ENCODE measurements at places on chromosomes 12 and 14. TPM values are rescaled to one million over a fixed set of nuclear protein-coding genes. Genes with fewer than 3 reads are reported as not detected.

The PLEKHG7 gene
- not detected for total RNA-seq

The ZNF219 gene
- total RNA-seq: 11.2 TPM

The CNTN1 gene
- not detected for total RNA-seq

DNA sequence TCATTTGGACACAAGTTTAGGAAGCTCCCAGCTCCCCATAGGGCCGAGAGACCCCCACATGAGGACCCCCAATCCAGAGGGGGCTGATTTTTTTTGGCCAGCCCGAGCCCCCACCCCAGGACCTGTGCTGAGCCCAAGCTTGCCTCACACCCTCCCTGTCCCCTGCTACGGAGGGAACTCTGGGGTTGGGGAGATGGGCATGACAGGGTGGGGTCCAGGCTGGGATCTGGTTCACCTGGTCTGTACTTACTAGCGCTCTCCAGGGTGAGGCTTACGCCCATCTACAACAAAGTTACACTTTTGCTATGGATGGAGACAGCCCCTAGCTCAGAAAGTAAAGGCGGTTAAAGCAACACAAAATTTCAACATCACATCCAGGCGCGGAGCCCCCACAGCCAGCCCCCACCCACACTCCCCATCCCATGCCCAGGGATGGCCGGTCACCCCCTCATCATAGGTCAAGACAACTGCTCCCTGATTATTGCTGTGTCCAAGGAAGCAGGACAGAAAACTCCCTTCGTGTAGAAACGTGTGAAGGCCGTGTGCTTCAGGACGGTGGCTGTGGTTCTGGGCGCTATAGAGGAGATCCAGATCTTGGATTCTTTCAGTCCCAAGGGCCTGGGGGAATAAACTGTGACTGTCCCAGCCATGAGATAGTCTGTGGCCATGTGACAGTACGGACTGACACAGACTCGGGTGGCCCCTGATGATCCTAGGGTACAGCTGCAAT, 10.7 kb downstream of the SLC25A29 start:
- no peak overlapping the region for H3K4me3 ChIP-seq
- no peaks in the 10 kb centered on the region for H3K36me3 ChIP-seq
- H3K27me3 ChIP-seq: no peaks in the 10 kb centered on the region
- H3K4me1 ChIP-seq: no peaks in the 10 kb centered on the region
- DNase-seq: no peak

DNA sequence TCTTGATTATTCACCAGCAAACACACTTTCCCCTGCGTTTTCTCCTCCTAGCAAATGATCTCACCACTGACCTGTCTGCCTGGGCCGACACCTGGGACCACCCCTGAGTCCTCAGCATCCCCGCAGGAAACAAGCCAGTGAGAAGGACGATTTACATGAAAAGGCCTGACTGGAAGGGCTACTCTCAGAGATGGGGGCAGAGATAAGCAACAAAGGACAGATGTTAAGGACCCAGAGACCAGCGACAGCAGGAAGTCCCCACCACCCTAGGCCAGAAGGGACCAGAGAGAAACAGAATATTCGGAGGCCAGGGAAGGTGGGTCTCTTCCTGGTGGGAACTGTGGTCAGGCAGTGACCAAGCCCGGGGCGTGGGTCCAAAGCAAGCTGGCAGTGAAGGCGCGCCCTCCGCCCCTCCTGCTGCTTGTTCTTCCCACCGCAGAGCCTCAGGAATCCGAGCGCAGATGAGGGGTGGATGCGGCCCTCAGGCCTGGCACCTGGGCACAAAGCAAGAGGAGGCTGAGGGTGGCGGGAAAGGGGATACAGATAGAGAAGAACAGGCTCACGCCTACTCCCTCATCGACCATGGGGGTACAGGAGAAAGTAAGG, 55.8 kb downstream of the STX2 start:
- no peak overlapping the region for H3K4me3 ChIP-seq
- H3K36me3 ChIP-seq: peaks cover 16% of the 10 kb centered on the region
- no peak for DNase-seq
- no peaks in the 10 kb centered on the region for H3K4me1 ChIP-seq
- no peak overlapping the region for H3K27ac ChIP-seq
- peaks cover 6% of the 10 kb centered on the region for H3K27me3 ChIP-seq

- no peaks in the 10 kb centered on the region for H3K27me3 ChIP-seq
- H3K27ac ChIP-seq: no peak overlapping the region
- no peak for DNase-seq
- H3K4me3 ChIP-seq: no peak overlapping the region
Measured at GRCh38 chr14:68015356-68016254, 196.0 kb downstream of the RAD51B start.

DNA sequence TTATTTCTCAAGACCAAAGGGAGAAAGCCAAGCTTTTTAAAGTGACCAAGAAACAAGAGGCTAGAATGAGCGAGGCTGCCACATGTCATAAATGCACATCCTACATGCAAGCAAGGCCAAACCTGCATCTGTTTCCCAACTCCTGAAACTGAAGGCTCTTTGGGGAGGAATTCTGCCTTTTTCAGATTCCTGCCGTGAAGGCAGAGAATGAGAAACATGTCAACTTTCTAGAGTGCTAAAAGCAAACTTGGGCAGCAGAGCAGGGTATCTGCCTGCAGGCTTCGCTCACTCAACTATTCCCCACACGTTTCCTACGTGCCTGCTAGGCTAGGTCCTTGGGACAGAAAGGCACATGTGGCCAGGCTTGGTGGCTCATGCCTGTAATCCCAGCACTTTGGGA, 15.2 kb downstream of the DPF3 start:
- H3K27me3 ChIP-seq: no peaks in the 10 kb centered on the region
- DNase-seq: no peak
- H3K27ac ChIP-seq: no peak overlapping the region
- peaks cover 16% of the 10 kb centered on the region for H3K4me1 ChIP-seq

DNA sequence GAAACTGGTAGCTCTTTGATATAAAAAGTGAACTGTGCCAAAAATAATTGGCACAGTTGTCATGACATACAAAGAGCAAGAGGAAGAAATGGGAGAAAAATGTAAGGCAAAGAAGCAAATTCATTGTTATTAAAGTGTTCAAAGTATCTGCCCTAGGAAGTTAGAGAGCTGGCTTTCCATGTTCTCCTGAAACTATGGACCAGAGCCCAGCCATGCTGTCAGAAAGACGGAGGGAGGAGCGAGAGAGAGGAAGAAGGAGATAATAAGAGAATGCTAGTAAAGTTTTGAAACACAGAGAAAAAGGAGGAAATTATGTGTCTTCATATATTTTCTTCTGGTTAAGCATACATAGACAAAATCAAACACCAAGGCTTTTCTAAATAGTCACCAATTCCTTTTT, 78.1 kb upstream of the PELI2 start:
- no peak overlapping the region for H3K27ac ChIP-seq
- no peaks in the 10 kb centered on the region for H3K36me3 ChIP-seq
- peaks cover 28% of the 10 kb centered on the region for H3K27me3 ChIP-seq
- no peak for DNase-seq
- no peaks in the 10 kb centered on the region for H3K4me1 ChIP-seq

- no peak for DNase-seq
- no peak overlapping the region for H3K27ac ChIP-seq
- H3K36me3 ChIP-seq: no peaks in the 10 kb centered on the region
- H3K4me3 ChIP-seq: no peak overlapping the region
- no peaks in the 10 kb centered on the region for H3K4me1 ChIP-seq
Measured at GRCh38 chr12:125744201-125744600, 679.0 kb downstream of the AACS start.

GRCh38 chr12:88334271-88334670, 192.2 kb downstream of the TMTC3 start:
- H3K4me3 ChIP-seq: no peak overlapping the region
- H3K27me3 ChIP-seq: peaks cover 6% of the 10 kb centered on the region
- no peak for DNase-seq
- H3K27ac ChIP-seq: peak overlapping the region; percentile 80
- H3K36me3 ChIP-seq: no peaks in the 10 kb centered on the region

DNA sequence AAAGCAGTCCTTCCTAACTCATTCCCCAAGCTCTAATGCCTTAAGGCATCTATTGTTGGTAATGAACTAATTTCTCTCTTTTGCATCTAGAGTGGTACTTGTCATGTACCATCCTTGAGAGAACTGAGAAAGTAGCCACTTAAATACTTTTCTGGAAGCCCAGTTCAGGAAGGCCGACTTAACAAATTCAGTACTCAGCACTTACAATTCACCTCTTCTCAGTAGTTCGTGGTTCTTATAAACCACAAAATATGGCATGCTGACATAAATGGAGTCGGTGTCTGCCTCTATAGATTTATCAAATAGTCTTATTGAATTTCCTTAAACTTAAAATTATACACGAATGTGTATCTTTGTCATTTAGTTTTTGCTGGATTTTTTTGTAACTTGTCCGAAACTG, 9.4 kb upstream of the COCH start:
- H3K4me3 ChIP-seq: no peak overlapping the region
- DNase-seq: no peak
- H3K4me1 ChIP-seq: peaks cover 5% of the 10 kb centered on the region

DNA sequence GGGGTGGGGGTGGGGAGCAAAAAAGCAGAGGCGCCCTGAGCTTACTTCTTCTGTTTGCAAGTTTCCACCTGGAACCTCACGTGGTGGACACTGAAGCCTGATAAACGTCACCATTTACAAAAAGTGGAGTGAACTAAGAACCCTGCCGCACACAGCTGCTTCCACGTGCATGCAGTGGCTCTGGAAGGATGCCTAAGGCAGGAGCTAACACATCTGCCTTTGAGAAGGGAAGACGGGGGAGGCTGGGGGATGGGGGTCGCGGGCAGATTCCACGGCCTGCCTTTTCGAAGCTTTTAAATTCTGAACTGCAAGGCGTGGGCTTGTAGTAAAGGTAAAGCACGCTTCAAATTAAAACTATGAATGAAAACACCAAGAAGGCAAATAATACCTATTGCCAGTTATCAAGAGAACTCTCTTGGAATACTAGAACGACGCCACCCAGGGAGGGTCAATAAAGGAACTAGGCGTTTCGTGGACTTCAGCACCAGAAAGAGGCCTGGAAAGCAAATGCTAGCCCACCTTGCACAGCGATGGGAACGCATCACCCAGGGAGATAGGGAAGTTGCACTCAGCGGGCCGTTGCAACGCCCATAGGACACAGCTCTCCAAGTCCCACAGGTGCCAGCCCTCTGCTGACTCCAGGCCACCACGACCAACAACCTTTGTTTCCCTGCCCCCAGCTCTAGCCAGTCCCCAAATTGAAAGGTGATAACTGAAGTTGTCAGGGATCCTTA, 61.8 kb downstream of the TESC start:
- peaks cover 14% of the 10 kb centered on the region for H3K27me3 ChIP-seq
- no peaks in the 10 kb centered on the region for H3K36me3 ChIP-seq
- H3K4me3 ChIP-seq: no peak overlapping the region

The MMP17 gene
- total RNA-seq: not detected

The AMHR2 gene
- not detected for total RNA-seq

DNA sequence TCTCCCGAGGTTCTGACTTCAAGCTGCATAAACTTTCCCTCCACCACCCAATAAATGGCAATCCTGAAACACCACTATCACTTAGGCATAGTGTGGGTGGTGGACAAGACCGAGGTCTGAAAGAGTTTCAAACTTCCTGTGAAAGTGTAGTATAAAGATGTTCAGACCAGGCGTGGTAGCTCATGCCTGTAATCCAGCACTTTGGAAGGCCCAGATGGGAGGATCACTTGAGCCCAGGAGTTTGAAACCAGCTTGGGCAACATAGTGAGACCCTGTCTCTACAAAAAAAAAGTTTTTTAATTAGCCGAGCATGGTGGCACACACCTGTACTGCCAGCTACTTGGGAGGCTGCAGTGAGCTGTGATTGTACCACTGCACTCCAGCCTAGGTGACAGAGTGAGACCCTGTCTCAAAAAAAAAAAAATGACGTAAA, 61.9 kb downstream of the CCDC92 start:
- H3K4me3 ChIP-seq: no peak overlapping the region
- H3K27me3 ChIP-seq: peaks cover 7% of the 10 kb centered on the region
- no peak for DNase-seq
- H3K4me1 ChIP-seq: peaks cover 5% of the 10 kb centered on the region

GRCh38 chr14:95544588-95544987, 9.7 kb downstream of the GLRX5 start:
- no peak overlapping the region for H3K4me3 ChIP-seq
- peaks cover 3% of the 10 kb centered on the region for H3K36me3 ChIP-seq
- no peak overlapping the region for H3K27ac ChIP-seq
- no peaks in the 10 kb centered on the region for H3K27me3 ChIP-seq

GRCh38 chr12:119683413-119683812, 15.5 kb downstream of the PRKAB1 start:
- no peak for DNase-seq
- H3K4me3 ChIP-seq: no peak overlapping the region
- no peaks in the 10 kb centered on the region for H3K27me3 ChIP-seq
- H3K27ac ChIP-seq: no peak overlapping the region
- H3K4me1 ChIP-seq: peaks cover 17% of the 10 kb centered on the region

GRCh38 chr14:100738704-100739131, 12.0 kb downstream of the DLK1 start:
- H3K27me3 ChIP-seq: no peaks in the 10 kb centered on the region
- H3K4me3 ChIP-seq: no peak overlapping the region
- no peaks in the 10 kb centered on the region for H3K4me1 ChIP-seq
- H3K36me3 ChIP-seq: no peaks in the 10 kb centered on the region

The CD163 gene
- total RNA-seq: not detected

All from activated T-cell treated with anti-CD3 and anti-CD28 coated beads, Interleukin-2, amount 50 U/mL, for 72 hours (primary cell).